Suppressor macrophage treated with lipopolysaccharide for 4 hours (primary cell): ENCODE measurements at places on chromosomes 4 and X.

GRCh38 chr4:97013711-97014110 is 1129.6 kb downstream of the STPG2 start:
- no peak for DNase-seq

GRCh38 chrX:318739-319578 is at the start of gene GTPBP6:
GTPBP6 (minus strand) TSS chrX:318796; CDS start chrX:318787, 9 bp downstream.
- peak; percentile 100 for DNase-seq

GRCh38 chrX:39438603-39439602 is 637.6 kb downstream of the MID1IP1 start:
- no peak for DNase-seq

GRCh38 chr4:6557856-6558255 is 17.1 kb upstream of the MAN2B2 start:
- DNase-seq: no peak

- no peak for DNase-seq
Observed at GRCh38 chr4:172369471-172369959, 556.3 kb downstream of the GALNTL6 start.

- no peak for DNase-seq
Observed at GRCh38 chr4:128225148-128225547, 62.5 kb downstream of the PGRMC2 start.

DNA sequence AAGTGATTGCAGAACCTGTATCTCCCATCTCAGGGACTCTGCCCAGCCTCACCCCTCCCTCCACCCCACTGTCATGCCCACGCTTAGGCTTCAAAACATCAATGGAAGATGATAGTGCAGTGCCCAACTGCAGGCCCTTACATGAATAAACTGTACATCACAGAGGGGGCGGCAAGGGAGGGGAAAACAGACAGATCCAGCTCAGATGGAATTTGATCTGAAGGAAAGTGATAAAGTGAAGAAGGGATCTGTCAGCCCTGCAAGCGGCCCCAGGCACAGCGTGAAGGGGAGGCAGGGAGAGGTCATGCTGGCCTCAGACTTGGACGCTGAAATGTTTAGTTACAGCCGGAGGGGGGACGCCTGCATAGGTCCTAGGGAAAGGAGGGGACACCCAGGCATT is 38.5 kb downstream of the GYG2 start:
- DNase-seq: no peak

DNA sequence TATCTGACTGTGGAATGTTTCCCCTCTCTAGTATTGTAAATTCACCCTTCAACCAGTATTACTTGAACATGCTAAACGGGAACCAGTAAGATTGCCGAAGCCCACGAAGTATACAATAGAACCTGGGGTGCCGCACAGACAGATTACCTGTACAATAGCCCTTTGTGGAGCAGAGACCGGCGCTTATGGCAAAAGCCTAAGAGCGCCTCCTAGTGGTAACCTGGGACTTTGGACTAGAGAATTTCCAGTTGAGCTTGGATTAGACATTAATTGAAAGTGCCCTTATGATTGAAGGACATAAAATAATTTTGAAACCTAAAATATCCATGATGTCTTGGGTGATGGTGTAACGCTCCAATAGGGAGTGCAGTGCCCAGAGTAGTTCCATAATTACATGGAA is 14.1 kb downstream of the ZNF157 start:
- peak; percentile 73 for DNase-seq

DNA sequence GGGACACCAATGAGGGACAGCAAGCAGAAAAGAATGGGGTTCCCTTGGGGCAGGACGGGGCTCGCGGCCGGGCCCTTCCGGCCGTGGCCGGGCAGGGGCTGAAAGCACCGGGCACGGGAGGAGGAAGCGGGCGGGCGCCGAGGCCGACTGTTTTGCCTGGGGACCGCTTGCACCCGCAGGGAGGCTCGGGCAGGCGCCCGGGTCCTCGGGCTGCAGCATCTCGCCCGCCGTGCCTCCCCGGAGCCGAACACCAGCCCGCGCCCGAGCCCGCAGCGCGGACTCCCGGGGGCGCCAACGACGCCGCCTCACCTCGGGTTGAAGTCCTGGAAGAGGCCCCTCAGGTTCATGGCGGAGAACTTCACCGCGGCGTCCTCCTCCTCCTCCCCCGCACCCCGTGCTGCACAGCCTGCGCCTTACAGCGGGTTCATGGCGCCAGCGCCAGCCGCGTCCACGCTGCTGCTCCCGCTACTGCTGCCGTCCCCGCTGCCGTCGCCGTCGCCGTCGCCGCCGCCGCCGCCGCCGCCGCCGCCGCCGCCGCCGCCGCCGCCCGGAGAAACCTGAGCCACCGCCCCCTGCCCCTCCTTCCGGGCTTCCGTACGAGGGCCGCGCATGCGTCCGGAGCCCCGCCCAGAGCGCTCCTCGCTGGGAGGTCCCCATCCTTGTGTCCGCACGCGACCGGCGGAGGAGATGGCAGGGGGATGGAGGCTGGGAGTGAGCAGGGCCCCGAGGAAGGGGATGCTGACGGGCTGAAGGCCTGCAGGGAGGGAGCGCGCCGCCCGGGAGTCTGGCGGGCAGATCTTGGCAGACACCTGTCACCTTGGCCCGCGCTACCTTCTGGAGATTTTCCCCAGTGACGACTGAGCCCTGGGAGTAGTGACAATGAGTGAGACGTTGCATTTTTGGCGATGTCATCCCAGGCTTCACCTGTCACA is at the start of gene TMEM185A:
Gene TMEM185A, minus strand, starts transcription at position 559 of the 932 bp plus-strand sequence. Its CDS starts 212 bp downstream, at position 347.
- DNase-seq: peak; percentile 65

GRCh38 chr4:139154538-139154937 is 22.5 kb downstream of the ELF2 start:
- no peak for DNase-seq

DNA sequence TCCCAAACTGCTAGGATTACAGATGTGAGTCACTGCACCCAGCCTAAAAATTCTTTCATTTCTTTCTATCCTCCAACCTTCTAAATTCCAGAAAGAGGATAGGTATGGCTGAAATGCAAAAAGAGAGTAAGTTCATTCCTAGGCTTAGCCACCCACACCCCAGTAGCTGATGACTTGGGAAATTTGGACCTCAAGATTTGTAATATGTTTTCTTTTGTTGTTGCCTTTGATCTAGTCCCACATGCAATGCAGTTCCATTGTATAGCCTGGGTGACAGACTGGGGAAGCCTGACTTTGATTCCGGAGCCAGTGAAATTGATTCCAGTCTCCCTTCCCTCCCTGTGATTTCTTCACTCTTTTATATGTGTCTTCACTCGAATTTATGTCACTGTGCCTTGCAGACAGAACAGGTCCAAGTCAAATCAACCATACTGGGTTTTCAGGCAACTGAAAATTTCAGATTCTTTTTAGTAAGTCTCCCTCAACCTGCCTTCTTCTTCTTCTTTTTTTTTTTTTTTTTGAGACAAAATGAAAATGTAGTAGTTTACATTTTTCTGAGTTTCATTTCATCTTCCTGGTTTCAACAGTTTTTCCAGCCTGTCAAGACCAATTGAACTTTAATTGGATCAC is 176.2 kb upstream of the RBPJ start:
- DNase-seq: no peak

- DNase-seq: no peak
Observed at GRCh38 chr4:66842724-66843088, 702.6 kb downstream of the CENPC start.
